ENCODE measurements at places on chromosomes 2 and 18.

GRCh38 chr2:166184789-166185188 is 57.0 kb upstream of the SCN1A start:
- DNase-seq: no peak

DNA sequence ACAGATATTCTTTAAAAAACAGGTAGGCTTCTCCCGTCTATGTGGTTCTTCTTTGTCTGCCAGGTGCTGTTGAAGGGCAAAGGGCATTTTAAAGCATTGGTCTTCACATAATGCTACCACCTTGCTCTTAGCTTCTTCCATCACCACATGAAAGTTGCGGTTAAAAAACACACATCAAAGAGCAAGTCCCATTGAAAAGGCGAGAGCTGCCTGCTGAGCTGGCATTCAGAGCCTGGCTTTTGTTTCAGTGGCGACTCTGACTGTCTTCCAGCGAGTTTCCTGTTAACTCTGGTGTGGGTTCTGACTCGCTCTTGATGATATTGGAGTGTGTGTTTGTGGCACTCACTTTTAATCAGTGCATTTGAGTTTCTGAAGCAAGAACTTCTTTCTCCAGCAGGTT is 624.9 kb upstream of the FANCL start:
- no peak for DNase-seq

- DNase-seq: no peak
Measured at GRCh38 chr2:71452565-71452964, 796 bp upstream of the DYSF start.

- DNase-seq: no peak
Measured at GRCh38 chr2:154549869-154550268, 148.6 kb upstream of the KCNJ3 start.

DNA sequence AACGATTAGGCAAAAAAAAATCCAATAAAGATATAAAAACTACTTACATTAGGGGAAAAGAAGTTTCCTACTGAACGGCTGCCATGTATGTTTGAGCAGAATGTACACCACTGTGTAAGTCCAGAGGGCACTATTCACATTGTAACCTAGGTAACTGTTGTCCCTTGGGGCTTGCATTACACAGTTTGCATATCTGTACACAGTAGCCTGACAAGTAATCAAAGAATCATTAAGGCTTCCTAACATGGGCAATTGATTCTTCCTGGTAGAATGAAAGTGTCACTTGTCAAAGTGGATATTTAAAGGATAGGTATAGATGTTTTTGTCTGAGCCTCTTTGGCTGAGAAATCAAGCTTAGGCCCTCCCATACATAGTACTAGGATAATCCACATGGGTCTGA is 39.1 kb downstream of the PLEK start:
- DNase-seq: no peak

DNA sequence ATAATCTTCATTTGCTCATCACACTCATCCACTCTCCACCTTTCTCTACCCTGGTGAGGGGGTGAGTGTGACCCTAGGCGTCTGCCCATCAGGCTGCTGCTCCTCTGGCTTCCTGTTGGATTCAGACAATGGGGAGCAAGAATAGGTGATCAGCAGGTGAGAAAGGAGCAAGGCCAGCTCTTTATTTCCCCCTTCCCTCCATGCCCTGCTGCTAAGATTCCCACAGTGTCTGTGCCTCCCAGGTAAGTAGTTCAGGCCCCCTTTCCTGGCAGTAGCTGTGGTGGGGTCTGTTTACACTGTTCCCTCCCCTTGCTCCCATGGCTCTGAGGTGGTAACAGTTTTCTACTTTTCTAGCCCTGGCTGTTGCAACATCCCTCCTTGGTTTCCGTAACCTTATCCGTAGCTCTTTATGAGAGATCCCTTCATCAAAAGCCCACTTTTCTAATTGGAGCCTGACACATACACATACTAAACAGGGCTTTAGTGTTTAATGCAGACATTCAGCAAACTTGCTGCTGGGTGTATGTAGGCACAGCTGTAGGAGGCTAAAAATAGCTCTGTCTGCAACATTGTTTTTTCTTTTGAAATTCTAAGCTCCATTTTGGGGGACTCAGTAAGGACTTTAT is 27.5 kb downstream of the MAP2 start:
- DNase-seq: no peak

DNA sequence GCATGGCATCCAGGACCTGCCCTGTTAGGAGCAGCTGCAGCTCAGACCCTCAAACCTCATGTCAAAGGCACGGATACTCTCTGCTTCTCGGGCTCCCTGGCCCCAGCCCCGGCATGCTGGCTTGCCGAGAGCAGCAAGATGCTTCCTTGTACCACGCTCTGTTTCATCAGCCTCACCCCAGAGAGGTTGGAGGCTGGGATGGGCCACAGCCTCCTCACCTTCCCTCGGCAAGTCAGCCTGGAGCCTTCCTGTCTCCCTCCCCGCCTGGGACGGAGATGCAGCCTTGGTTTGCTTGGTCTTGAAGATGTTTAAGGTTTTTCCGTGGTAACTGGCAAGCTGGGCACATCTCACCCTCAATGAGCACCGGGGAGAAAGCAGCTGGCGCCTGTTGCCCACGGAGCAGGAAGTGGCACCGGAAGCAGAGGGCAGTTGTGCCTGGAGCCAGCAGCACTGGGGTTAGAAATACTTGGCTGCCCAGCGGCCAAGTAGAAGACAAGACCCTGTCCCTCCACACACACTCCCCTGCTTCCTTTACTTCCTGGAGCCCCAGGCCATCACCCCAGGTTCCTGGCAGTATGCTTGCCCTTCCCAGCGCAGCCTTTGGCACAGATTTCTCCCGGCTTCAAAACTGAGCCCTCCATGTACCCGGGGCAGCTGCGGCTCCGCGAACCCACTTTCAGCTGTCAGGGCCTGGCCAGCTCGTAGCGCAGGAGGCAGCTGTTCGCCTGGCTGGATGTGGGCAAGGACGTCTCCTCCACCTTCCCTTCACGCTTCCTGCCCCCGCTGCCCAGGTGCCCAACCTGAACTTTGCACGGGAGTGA is 17.4 kb downstream of the FBLN7 start:
- DNase-seq: peak; percentile 18

DNA sequence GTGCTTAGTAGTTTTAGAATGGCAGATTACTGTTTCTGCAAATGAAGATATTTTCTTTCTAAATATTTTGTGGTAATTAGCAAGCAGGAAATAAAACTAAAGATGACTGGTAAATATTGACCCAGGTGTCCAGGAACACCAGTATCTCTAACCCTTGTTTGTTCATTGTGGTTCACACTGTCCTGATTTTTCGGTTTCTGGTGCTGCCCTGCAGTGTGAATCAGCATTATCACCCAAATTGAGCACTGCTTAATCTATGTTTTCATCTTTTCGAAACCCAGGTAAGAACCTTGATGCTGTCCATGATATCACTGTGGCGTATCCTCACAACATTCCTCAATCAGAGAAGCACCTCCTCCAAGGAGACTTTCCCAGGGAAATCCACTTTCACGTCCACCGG is 167.4 kb downstream of the CAPN13 start:
- DNase-seq: no peak

GRCh38 chr2:45872211-45872610 is 220.7 kb downstream of the PRKCE start:
- DNase-seq: no peak

- DNase-seq: no peak
Measured at GRCh38 chr2:17245906-17246305, 272.3 kb downstream of the RAD51AP2 start.

- no peak for DNase-seq
Measured at GRCh38 chr2:75284345-75284744, 85.0 kb upstream of the TACR1 start.

DNA sequence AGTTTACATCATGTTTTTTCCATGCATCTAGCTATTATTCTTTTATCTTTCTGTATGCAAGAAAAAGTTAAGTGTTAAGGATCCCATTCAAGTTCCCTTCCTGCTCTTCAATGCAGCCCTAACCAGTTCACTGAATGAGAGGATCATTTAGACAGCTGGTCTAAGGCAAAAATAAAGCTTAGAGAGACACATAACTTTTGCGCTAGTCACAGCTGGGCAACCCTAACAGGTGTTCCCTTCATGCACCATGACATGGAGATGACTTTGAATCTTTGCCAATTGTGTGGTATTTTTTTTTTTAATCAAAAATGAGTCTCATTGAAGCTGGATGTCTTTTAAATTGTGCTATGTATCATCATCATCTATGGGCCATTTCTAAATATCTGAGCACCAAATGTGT is 393.8 kb upstream of the CYRIA start:
- no peak for DNase-seq

- DNase-seq: no peak
Measured at GRCh38 chr2:124797049-124797448, 772.0 kb downstream of the CNTNAP5 start.

DNA sequence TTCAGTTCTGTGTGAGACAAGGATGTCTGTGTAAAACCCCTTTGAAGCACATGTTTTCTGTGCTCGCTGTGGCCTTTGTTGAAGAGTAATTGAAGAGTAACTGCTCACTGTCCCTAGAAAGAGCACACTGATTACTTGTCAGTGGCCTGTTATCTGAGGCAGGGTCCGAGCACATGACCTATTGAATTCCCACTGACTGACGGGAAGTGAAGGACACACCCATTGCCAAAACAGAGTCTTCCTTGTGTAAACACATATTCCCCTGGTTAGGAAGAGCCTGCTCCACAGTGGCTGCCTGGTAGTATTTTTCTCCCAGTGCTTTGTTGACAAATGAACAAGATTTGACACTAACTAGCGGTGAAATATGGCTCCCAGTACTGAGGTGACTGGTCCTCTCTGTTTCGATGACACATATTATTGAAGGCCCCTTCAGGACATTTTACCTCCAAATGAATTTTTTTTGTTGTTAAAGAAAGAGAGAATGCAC is 148.5 kb upstream of the GYPC start:
- no peak for DNase-seq

GRCh38 chr2:222761888-222762287 is 90.4 kb downstream of the MOGAT1 start:
- no peak for DNase-seq

DNA sequence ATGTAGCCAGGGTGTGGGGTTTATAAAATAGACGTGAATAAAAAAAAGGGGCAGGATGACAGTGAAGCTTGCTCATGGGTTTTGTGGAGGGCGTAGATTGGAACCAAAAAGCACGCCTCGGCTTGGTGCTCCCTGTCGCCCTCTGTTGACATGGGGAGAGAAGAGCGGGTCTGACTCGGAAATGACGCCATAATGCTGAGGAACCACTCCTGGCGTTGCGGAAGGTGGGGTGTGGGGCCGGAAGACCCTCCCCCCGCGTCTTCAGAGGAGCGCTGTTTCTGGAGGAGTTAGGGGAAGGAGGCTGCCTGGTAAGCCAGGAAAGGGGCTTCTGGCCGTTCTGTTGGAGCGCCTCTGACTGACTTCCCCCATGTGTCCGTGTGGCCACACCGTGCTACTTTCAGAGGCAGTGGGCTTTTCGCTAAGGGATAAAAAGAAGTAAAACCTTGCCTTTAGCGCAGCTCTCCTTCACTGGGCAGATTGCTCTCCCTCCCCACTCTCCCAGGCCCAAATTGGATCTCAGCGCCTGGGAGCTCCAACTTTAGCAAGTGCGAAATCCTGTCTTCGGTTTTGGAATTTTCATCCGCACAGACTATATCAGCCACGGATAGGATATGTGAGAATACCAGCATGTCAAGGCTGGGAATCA is 42.8 kb downstream of the PLEKHA3 start:
- peak; percentile 76 for DNase-seq

GRCh38 chr2:23381084-23381483 is 3.9 kb upstream of the KLHL29 start:
- DNase-seq: no peak

GRCh38 chr18:60892855-60893254 is 440.4 kb upstream of the CDH20 start:
- DNase-seq: no peak

DNA sequence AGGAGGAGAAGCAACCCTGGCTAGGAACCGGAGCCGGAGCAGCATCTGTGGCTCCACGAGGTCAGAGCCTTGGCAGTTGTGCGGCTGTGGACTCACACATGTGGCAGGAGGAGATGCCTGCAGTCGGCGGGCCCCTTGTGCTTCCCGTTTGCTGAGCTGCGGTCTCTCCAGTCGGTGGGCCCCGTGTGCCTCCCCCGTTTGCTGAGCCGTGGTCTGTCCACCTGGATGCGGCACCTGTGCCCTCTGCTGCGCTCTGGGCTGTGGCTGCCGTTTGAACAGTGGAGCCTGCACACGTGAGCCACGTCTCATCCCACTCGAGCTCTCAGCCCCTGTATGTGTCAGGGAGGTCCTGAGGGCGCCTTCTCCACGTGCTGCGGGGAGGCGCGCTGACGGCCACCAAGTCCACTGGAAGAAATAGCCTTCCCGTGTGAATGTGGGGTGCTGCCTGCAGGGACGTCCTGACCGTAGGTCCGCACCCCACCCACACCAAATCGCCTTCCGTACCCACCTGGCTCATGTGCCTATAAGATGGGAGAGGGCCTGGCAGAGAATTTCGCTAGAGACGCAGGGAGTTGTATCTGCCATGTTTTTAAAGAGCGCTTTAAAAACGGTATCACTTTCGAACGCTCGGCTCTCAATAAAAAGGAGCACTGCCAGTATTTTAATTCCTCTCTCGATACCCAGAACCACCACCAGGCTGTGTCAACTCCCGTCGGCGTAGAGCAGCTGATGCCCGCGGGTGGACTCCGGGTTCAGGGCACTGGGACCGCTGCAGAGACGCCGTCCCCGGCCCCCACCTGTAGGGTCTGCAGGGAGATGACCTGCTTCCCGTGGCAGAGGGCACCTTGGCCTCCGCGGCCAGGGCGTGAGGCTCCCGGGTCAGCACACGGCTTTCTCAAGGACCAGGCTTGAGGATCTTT is 117.0 kb downstream of the NFATC1 start:
- no peak for DNase-seq

DNA sequence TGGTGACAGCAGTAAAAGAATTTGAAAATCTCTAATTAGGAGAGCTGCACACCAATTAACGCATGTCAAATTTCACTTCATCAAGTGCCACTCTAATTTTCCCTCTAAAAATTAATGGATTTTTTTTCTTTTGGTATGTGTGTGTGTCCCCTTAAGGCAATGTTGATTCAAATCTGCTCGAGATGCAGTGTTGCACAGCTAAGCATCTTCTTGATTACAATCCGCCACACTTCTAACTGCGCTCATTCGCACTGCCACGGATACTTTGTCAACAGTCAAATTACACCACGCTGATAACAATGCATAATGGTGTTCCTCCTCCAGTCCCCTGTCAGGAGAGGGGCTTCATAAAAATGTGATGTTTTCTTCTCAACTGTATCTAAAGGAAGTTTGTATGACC is 261.4 kb downstream of the MEIS1 start:
- no peak for DNase-seq

DNA sequence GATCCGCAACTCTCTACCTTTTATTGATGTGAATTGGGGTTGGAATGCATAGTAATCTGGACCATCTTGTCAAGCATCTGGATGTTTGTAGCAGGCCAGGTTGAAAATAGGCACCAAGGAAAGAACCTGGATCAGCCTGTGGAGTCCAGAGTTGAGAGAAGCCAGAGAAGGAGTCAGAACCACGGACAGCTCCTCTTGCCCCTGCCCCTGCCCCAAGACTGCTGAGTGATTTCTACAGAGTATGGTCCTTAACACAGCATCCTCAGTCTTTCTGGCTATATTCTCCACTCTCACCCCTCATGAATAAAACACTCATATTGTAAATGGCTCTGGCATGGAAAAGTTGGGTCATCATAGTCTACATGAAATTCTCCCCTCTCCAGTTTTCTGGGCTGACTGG is 154.6 kb downstream of the LOXHD1 start:
- DNase-seq: no peak

All from effector CD4-positive, alpha-beta T cell (primary cell).